Cerebellum (tissue), 4 donors: ENCODE measurements at places on chromosomes 2 and 18. TPM values are rescaled to one million over a fixed set of nuclear protein-coding genes. Genes with fewer than 3 reads are reported as not detected.

CYP27A1 gene
- 5.7 TPM for total RNA-seq

PTCD3 gene
- 124 TPM for total RNA-seq

EIPR1 gene
- total RNA-seq, result 32.0 TPM

AFF3 gene
- total RNA-seq, result 69.8 TPM

RNF152 gene
- total RNA-seq, result 80.7 TPM

TMEM17 gene
- total RNA-seq, result 2.6 TPM

GALNT5 gene
- total RNA-seq, result 0.45 TPM

FOXD4L1 gene
- 0.27 TPM for total RNA-seq
